GM23338 (cell line): ENCODE measurements at places on chromosomes 2 and 18. TPM values are rescaled to one million over a fixed set of nuclear protein-coding genes. Genes with fewer than 3 reads are reported as not detected.

DNA sequence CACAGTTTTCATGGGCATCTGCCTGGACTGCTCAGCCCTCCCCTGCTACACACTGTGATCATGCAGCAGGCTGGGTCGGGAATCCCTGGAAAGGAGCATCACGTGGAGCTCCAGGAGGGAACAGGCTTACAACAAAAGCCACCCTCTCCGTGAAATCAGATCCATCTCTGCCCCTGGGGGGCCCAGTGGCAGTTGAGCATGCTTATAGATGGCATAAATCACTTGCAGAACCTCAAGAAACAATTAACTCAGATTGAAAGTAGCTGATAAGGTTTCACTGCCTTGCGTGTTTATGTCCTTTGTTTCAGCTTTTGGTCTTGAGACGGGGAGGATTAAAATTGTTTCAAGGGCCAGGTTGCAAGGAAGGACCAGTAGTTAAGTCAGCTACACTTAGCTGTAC lies 354.8 kb upstream of the MEIS1 start:
- DNase-seq, result no peak

DNA sequence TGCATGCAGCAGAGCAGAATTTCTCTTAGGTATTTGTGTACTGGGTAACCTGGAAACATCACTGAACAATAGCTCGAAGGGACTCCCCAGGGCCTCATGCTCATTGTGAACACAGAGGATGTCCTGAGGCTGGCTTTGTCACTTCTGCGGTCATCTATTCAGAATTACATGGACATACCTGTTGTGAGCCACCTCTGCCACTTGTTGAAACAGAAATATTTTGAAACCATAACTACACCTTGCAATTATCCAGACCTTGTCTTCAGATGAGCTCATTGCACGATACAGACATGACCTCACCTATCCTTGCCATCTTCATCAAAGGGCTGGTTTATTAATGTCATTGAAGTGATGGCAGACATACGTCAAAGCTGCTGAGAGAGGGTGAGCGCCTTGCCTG lies 23.4 kb upstream of the CREG2 start:
- DNase-seq, result no peak

DNA sequence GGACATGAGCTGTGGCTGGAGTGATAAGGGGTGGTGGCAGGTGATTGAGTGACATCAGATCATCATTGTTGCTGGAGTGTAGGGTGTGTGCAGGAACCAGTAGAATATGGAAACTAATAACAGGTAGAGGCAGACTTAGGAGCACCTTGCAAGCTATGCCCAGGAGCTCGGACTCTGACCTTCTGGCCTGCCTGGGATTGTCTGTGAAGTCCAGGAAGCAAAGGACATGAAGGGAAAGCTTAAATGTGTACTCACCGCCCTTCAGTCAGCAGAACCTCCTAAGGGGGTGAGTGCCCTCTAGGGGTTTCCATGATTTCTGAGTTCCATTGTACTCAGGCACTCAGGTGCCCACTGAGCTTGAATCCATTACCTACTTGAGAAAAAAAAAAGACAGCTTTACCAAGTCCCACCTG lies 104.2 kb downstream of the CRIM1 start:
- peak; percentile 84 for DNase-seq

The PLEKHH2 gene
- 6.5 and 6.7 TPM in 2 replicates for total RNA-seq

The TRIM43 gene
- 0.23 and 0.59 TPM in 2 replicates for total RNA-seq

DNA sequence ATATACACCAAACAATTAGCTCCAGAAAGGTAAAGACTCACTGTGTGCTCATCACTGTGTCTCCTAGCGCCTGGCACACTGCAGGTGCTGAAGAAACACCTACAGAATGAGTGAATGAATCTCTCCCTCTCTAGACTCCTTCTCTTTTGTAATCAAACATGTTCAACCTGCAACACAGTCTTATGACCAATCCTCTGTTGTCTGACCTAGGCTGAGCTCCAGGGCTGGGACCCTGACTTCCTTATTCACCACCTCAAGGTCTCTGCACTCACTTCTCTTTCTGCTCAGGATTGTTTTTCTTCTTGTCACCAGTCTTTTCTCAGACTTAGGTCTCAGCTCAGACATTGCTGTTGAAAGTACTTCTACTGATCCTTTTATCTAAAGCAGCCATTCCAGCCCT lies 9.8 kb downstream of the CKAP2L start:
- no peak for DNase-seq

The RND3 gene
- 55.3 and 55.7 TPM in 2 replicates for total RNA-seq

The CD302 gene
- total RNA-seq, result 1.9 and 2.4 TPM in 2 replicates

DNA sequence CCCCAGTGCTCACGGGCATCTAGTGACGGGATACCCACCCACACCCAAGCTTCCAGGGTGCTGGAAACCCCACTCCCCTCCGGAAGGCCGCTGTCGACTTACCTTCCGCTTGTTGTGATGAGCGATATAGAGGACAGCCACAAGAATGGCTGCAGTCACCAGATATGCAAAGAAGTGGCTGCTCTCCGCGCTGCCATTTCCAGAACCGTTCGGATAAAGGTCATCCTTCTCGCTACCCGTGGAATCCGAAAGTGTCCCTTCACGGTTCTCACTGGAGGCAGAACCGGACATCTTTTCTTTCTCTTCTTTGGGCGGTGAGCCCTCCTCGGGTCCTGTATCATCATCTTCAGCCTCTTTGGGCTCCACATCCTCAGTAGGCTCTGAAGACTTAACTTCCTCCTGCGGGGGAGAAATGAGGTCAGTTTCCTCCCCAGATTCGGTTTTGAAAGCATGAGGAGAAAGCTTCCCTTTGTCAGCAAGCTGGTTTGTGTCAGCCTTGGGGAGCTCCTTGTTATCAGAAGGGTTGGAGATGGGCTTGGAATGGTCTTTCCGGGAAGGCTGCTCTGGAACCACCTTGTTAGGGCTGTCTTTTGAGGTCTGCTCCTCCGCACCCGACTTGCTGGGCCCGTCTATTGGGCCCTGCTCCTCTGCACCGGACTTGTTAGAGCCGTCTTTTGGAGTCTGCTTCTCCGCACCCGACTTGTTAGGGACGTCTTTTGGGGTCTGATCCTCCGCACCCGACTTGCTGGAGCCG lies 1.2 kb downstream of the TGOLN2 start:
- DNase-seq, result no peak

The C1GALT1C1L gene
- 0.17 TPM in 1 of 2 replicates, not detected in the other for total RNA-seq

GRCh38 chr18:23710068-23710527 lies 20.8 kb downstream of the LAMA3 start:
- peak; percentile 34 for DNase-seq

GRCh38 chr2:176446718-176447414 lies 177.6 kb downstream of the MTX2 start:
- no peak for DNase-seq

DNA sequence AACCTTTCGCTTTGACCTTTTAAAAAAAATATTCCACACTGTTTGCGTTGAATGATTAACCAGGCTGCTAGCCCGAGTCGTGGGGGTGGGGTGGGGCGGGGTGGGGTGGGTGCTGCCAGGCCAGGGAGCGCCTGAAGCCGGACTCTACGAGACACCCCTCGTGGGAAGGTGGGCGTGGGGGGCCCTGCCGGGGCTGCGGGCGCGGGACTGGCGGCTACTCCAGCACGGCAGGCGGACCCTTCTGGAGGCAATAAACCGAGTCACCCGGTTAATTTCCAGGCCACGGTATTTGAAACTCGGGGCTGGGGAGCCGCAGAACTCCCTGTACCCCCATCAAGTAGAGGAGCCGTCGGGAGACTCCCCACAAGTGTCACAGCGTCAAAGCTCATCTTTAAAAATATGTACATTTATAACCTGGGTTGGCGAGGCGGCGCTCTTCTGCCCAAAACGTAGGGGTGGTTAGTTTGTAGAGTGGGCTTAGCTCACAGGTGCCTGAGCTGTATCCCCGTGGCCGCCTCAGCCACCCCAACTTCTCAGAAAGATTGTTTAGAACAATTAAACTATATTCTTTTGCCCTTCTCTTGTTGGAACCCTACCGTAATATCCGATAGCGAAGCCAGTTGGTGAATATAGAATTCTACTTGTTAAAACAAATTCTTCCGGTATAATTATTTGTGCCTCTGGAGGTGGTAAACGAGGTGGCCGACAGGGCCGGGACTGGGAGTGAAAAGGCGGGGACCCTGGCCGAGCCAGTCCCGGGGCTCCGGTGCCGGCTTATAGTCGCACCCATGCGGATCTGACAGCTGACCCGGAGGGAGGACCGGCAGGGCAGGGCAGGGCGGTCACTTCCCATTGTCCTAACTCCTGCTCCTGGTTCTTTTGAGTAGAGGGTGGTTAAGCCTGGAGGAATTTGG lies 1.4 kb downstream of the B3GNT2 start:
- peak; percentile 72 for DNase-seq

The ANKRD30BL gene
- total RNA-seq, result 0.17 and 0.62 TPM in 2 replicates

DNA sequence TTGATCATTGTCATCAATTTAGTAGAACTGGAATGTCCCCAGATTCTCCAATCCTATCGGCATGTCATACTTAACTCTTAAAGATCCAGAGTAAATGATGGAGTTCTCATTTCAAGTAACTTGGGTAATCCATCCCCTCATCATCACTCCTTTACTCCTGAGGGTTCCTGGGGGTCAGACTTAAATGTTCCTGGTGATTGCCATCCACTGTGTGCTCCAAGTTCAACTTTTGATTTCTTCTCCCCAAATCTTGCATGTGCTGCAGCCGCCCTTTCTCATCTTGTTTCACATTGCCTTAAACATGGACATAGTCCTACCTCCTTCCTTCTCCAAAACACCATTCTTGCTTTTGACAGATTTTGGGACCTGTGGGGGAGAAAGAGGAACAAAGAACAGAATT lies 43.2 kb downstream of the HNMT start:
- no peak for DNase-seq

The PHOSPHO2 gene
- total RNA-seq, result 8.3 and 12.2 TPM in 2 replicates

The RNF125 gene
- 29.2 and 34.8 TPM in 2 replicates for total RNA-seq

The DTNA gene
- total RNA-seq, result 25.1 and 34.4 TPM in 2 replicates

The ALLC gene
- not detected in 2 replicates for total RNA-seq

The EPB41L3 gene
- 11.7 and 17.0 TPM in 2 replicates for total RNA-seq

The INO80B gene
- total RNA-seq, result 17.5 and 21.8 TPM in 2 replicates

The TEX261 gene
- total RNA-seq, result 17.5 and 22.8 TPM in 2 replicates

The PLCL1 gene
- total RNA-seq, result 0.12 TPM in 1 of 2 replicates, not detected in the other

- no peak for DNase-seq
These were observed 15.9 kb upstream of the SEC11C start for GRCh38 chr18:59123588-59124369.

- no peak for DNase-seq
These were observed 65.9 kb downstream of the KCNF1 start for GRCh38 chr2:10977621-10978020.

DNA sequence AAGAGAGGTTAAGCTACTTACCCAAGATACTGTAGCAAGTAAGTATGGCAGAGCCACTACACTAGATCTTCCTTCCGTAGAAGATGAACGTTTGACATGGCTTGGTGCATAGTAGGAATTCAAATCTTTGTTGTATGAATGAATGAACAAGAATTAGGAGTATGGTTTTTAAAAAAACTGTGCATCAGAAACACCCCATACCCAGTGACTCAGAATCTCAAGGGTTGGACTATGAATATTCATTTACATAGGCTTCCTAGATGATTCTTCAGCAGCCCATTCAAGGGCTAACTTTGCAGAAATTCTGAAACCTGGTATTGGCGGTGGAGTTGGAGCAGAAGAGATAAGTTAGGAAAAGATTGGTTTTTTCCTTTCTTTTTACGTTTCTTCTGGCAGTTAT lies 5.4 kb downstream of the ACTR3 start:
- DNase-seq, result no peak

GRCh38 chr2:19722531-19722971 lies 179.2 kb downstream of the TTC32 start:
- no peak for DNase-seq

The UGT1A8 gene
- total RNA-seq, result 0.45 TPM in 1 of 2 replicates, not detected in the other

DNA sequence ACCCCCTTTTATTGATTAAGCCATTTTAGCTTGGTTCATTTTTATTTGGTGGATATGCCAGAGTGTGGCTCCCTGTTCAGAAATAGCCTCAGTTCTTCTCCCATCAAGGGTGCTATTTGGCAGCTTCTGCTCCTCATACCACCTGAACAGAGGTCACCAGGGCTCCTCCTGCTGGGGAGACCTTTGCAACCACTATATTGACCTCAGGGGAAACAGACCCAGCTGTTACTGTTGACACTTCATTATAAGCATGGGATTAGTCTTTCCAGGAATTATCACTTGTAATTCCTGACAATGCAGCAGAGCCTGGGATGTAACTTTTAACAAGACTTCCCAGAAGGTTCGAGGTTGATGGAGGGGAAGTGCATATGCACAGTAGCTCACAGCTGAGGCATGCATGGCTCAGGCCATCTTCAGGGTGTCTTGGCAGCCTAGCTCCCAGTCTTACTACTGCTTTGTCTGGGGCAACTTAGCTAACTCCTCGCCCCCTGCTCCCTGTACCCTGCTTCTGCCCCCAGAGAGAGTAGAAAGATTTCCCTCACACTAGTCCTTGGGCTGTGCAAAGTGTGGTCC lies 239.4 kb upstream of the SPRED2 start:
- DNase-seq, result no peak

DNA sequence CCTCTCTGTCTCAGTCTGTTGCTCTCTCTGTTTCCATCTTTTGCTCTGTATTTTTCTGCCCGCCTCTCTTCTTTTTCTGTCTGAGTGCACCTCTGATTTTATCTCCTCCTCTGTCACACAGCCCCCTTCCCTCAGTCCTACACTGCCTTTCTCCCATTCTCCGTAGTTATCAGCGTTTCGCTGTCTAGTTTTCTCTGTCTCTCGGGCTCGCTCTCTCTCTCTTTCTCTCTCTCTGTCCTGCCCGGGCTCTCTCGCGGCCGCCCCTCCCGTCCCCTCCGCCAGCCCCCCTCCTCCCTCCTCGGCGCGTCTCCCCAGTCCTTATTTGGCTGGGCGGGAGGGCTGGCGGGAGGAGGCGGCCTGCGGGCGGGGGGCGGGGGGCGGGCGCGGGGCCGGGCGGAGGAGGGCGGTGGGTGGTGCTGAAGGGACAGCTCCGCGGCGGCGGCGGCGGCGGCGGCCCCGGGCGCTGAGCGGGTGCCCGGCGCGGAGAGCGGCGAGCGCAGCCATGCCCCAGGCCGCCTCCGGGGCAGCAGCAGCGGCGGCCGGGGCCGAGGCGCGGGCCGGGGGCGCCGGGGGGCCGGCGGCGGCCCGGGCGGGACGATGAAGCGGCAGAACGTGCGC lies at the start of gene KCNK3:
KCNK3 (plus strand) TSS at position 444 of the 618 bp plus-strand sequence; CDS start at position 598, 154 bp downstream.
- DNase-seq, result peak; percentile 83

DNA sequence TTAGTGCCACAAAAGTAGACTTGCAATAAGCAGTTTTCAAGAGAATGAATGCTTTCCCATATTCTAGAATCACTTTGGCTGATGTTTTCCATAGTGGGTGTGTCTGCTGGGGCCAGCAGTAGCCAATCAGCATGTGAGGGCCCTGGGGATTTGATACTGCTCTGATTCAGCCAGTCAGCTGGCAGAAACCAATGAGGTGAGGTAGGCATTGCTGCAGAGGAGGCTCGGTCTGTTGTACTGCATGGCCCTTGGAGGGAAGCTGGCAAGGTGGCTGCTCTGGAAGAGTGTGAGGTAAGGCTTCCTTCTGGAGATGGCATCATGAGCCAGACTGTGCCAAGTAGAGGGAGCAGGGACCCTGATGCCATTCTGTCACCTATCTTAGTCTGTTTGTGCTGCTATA lies 22.7 kb downstream of the TMEM87B start:
- DNase-seq, result peak; percentile 27

The CCDC141 gene
- total RNA-seq, result 8.0 and 13.4 TPM in 2 replicates

DNA sequence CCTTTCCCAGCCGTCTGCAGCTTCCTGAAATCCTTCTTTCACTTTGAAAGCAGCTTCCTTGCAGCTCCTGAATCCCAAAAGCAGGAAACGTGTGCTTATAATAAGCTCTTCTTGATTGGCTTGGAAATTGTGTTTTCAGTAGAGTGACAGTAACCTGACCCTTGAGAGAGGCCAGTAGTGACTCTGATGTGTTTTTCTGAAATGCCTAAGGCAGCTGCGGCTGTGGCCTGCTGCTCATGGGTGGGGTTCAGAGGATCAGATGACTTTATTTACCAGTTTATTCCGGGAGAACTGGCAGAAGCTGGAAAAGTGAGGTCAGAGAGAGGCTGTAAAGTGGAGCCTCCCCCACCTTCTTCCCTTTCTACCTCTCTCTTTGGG lies 31.9 kb upstream of the RPIA start:
- peak; percentile 66 for DNase-seq
